PC-9 (cell line): ENCODE measurements at places on chromosomes 2 and 18. TPM values are rescaled to one million over a fixed set of nuclear protein-coding genes. Genes with fewer than 3 reads are reported as not detected.

TMEM37 gene
- total RNA-seq: 1.2 TPM in 2 replicates

INHBB gene
- 50.0 and 57.5 TPM in 2 replicates for total RNA-seq

LYPD6 gene
- 0.74 and 1.1 TPM in 2 replicates for total RNA-seq

SPHKAP gene
- not detected in 2 replicates for total RNA-seq

LIMS4 gene
- 1.4 and 2.1 TPM in 2 replicates for total RNA-seq

FAM161A gene
- 8.4 and 12.2 TPM in 2 replicates for total RNA-seq

RAX gene
- not detected in 2 replicates for total RNA-seq

TTN gene
- not detected in 2 replicates for total RNA-seq

ERBB4 gene
- total RNA-seq: not detected in 2 replicates

CETN1 gene
- not detected in 2 replicates for total RNA-seq

C18orf54 gene
- total RNA-seq: 6.7 and 7.6 TPM in 2 replicates

LRRC30 gene
- total RNA-seq: not detected in 2 replicates

MBD5 gene
- 35.1 and 46.5 TPM in 2 replicates for total RNA-seq

FEV gene
- not detected in 2 replicates for total RNA-seq

PMAIP1 gene
- 16.5 and 17.0 TPM in 2 replicates for total RNA-seq

SAG gene
- total RNA-seq: not detected in 2 replicates

ATP6V1B1 gene
- 7.8 and 13.9 TPM in 2 replicates for total RNA-seq

UGT1A4 gene
- 73.6 and 93.0 TPM in 2 replicates for total RNA-seq

ACADL gene
- 0.20 and 0.24 TPM in 2 replicates for total RNA-seq

DES gene
- total RNA-seq: 0.60 TPM in 1 of 2 replicates, not detected in the other

C2orf80 gene
- total RNA-seq: not detected in 2 replicates

TMEFF2 gene
- total RNA-seq: not detected in 2 replicates

UGT1A3 gene
- total RNA-seq: 60.3 and 67.1 TPM in 2 replicates

SLC5A7 gene
- total RNA-seq: not detected in 2 replicates

IMMT gene
- total RNA-seq: 108 and 114 TPM in 2 replicates

AFF3 gene
- total RNA-seq: not detected in 2 replicates

SLC19A3 gene
- total RNA-seq: 4.3 and 4.5 TPM in 2 replicates

ALLC gene
- not detected in 2 replicates for total RNA-seq

SCYGR4 gene
- total RNA-seq: not detected in 2 replicates

TMEM169 gene
- total RNA-seq: 0.46 and 0.58 TPM in 2 replicates

GKN2 gene
- total RNA-seq: not detected in 2 replicates

TYMS gene
- total RNA-seq: 138 and 149 TPM in 2 replicates

STARD6 gene
- total RNA-seq: not detected in 2 replicates

CCDC150 gene
- 9.8 and 17.8 TPM in 2 replicates for total RNA-seq

ARHGAP15 gene
- total RNA-seq: not detected in 2 replicates
